ENCODE measurements at places on chromosomes 7 and 10.

DNA sequence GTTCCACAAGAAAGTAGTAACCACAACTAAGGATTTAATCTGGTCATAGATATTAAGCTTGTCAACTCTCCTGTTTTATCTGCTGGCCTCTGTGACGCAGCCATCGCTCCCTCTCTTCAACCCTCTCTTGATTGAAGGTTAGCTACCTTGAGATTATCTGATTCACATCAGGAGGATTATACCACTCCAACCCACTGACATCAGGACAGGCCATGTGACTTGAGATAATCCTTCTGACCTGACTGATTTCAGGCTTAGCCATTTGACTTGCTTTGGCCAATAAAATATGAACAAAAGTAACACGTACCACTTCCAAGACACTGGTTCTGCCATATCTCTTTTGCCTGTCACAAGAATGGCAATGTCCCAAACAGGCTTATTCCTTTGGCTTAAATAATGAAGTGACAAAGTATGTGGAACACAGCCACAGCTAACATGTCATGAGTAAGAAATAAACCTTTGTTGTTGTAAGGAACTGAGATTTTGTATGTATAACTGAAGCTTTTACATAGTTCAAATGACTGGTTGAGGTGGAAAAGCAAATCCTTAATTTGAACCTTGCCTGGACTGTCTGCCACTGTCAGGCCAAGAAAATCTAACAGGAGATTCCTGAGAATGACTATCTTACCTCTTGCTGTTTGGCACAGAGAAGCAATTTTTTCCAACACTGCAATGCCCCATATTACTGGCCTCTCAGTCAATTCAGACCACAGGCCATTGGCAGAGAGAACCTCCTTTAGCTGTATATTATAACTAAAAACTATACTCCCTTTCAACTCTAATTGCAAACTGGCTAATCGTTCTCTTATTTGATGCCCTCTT, 13.9 kb downstream of the ZNF438 start:
- no peaks in the 10 kb centered on the region for H3K27me3 ChIP-seq
- no peak overlapping the region for H3K27ac ChIP-seq
- no peak overlapping the region for H3K4me3 ChIP-seq

GRCh38 chr10:50992356-50992901, 81.9 kb upstream of the PRKG1 start:
- H3K27me3 ChIP-seq = peaks cover 28% of the 10 kb centered on the region
- peak overlapping the region; percentile 87 for H3K27ac ChIP-seq
- peak overlapping the region; percentile 55 for H3K4me3 ChIP-seq
- H3K36me3 ChIP-seq = no peaks in the 10 kb centered on the region
- H3K4me1 ChIP-seq = no peaks in the 10 kb centered on the region

GRCh38 chr7:150988230-150989226, 2.3 kb upstream of the NOS3 start:
- peaks cover 44% of the 10 kb centered on the region for H3K27me3 ChIP-seq
- DNase-seq = no peak
- no peak overlapping the region for H3K4me3 ChIP-seq
- H3K36me3 ChIP-seq = no peaks in the 10 kb centered on the region

GRCh38 chr10:52662256-52662655, 110.3 kb downstream of the MBL2 start:
- no peak overlapping the region for H3K27ac ChIP-seq
- no peak for DNase-seq
- no peak overlapping the region for H3K4me3 ChIP-seq

DNA sequence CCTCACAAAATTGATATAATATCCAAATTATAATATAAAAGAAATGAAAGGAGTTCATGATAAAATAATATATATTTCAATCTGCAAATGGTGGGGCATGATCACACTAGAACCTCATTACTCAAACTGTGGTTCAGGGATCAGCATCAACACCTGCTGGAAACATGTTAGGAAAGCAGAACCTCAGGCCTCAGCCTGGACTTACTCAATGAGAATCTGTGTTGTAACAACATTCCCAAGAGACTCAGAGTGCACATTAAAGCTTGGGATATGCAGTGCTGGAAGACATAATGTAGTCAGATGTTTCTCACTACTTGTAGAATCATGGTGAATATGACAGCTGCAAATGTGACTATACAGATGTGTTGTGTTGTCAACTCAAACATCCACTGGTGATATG, 81.7 kb upstream of the ITPRID1 start:
- H3K36me3 ChIP-seq = no peaks in the 10 kb centered on the region
- no peak overlapping the region for H3K27ac ChIP-seq
- no peaks in the 10 kb centered on the region for H3K27me3 ChIP-seq
- no peak for DNase-seq
- no peaks in the 10 kb centered on the region for H3K4me1 ChIP-seq
- H3K4me3 ChIP-seq = no peak overlapping the region

DNA sequence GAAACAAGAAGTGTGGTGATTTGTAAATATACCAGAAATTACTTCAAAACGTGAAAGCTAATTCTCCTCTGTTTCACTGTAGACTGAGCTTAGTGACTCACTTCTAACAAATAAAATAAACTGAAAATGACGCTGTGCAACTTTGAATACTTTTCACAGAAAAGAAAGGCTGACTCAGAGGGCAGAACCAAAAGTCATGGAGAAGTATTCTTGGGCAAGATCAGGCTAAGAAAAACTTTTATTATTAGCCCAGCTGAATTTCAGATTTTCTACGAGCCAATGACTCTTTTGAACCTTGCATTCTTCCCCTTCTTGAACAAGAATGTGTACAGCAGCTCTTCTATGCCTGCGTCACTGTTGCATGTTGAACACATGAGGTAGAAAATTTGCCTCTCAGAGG, 527.3 kb upstream of the GHITM start:
- H3K27me3 ChIP-seq = no peaks in the 10 kb centered on the region
- H3K4me3 ChIP-seq = no peak overlapping the region
- no peaks in the 10 kb centered on the region for H3K4me1 ChIP-seq
- H3K36me3 ChIP-seq = no peaks in the 10 kb centered on the region
- no peak overlapping the region for H3K27ac ChIP-seq

GRCh38 chr10:69359148-69359547, 57.6 kb downstream of the TACR2 start:
- no peak overlapping the region for H3K4me3 ChIP-seq
- peaks cover 12% of the 10 kb centered on the region for H3K36me3 ChIP-seq
- no peaks in the 10 kb centered on the region for H3K27me3 ChIP-seq
- no peak overlapping the region for H3K27ac ChIP-seq

DNA sequence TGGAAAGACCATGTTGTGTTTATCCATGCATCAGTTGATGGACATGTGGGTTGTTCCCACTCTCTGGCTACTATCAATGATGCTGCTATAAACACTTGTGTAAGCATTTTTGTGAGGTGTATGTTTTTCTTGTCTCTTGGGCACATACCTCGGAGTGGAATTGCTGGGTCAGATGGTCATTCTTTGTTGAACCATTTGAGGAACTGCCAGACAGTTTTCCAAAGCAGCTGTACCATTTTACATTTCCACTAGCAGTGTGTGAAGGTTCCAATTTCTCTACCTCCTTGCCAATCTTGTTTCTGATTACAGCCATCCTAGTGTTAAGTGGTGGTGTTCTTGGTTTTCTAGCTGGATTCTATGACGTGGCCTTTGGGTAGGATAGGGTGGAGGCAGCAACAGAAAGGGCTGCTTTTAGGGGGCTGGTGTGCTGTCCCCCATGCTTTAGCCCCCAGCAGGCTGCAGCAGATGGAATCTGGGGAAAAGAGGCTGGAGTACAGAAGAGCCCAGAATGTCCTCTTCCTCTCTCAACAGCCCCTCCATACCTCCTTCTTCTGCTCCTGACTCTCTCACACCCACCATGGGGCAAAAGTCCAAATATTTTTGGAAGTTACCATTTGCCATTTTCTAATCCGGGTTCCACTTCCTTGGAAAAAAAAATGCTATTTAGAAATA, 352.7 kb downstream of the FRMD4A start:
- peaks cover 12% of the 10 kb centered on the region for H3K36me3 ChIP-seq
- H3K27ac ChIP-seq = peak overlapping the region; percentile 61
- peaks cover 23% of the 10 kb centered on the region for H3K4me1 ChIP-seq
- H3K27me3 ChIP-seq = no peaks in the 10 kb centered on the region
- no peak overlapping the region for H3K4me3 ChIP-seq

- no peak overlapping the region for H3K4me3 ChIP-seq
- H3K4me1 ChIP-seq = peaks cover 9% of the 10 kb centered on the region
- peak overlapping the region; percentile 68 for H3K27ac ChIP-seq
- H3K36me3 ChIP-seq = peaks cover 91% of the 10 kb centered on the region
Observed at GRCh38 chr10:80517416-80518142, 20.1 kb upstream of the SH2D4B start.

DNA sequence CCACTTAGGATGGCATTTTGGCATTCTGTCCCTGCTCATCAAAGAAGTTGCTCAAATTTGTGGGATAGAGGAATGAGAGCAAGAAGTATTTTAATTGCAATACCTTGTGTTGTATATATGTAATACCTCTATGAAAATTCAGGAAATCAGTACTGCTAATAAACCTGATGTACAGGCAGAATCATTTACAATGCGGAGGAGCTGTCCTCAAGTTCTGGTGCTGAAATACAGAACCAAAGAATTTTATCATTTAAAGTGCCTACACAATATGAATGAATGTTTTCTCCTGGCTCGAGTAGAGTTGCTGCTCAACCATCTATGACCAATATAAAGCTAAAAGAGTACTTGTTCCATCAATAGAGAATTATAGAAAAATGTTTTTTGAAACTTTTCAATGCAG, 305.8 kb downstream of the PLXNA4 start:
- H3K36me3 ChIP-seq = no peaks in the 10 kb centered on the region
- H3K27me3 ChIP-seq = no peaks in the 10 kb centered on the region
- H3K27ac ChIP-seq = no peak overlapping the region
- no peak overlapping the region for H3K4me3 ChIP-seq
- DNase-seq = no peak
- H3K4me1 ChIP-seq = no peaks in the 10 kb centered on the region

GRCh38 chr10:85619832-85620231, 746.8 kb downstream of the GRID1 start:
- DNase-seq = no peak
- H3K27me3 ChIP-seq = no peaks in the 10 kb centered on the region
- H3K4me3 ChIP-seq = no peak overlapping the region
- no peaks in the 10 kb centered on the region for H3K36me3 ChIP-seq

GRCh38 chr7:41487229-41487940, 215.5 kb downstream of the INHBA start:
- H3K27me3 ChIP-seq = no peaks in the 10 kb centered on the region
- no peaks in the 10 kb centered on the region for H3K36me3 ChIP-seq
- peak overlapping the region; percentile 49 for H3K27ac ChIP-seq

DNA sequence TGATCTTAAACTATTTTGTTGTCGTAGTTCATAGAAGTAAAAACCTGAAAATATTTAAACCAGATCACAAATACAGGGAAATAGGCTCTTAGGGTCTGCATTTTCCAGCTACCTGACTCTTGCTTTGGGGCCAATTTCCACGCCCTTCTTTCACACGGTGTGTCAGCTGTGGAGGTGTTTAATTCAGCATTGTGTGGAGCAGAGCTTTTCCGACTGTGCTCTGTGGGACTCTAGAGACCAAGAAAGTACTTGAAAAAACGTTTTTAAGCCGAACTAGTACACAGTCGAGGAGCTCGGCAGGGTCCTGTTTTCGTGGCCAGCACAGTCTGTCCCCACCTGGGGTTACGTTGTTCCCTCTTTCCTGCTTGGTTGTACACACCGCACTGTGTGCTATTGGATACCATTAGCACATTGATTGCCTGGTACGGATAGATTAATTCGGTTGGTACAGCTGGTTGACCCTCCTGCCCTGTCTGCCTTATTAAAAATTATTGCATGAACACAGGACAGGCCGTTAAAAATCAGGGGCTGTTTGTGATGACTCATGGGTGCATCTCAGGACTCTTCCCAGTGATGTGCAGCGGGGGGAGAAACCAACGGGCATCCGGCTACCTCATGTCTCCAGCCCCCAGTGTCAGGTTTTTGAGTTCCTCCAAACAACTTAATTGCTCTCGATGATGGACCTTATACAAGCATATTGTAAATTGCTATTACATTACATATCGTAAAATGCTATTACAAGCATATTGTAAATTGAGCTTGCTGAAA, 80.7 kb upstream of the BTBD16 start:
- DNase-seq = no peak
- no peaks in the 10 kb centered on the region for H3K4me1 ChIP-seq

GRCh38 chr7:106947244-106947728, 82.2 kb downstream of the PIK3CG start:
- H3K36me3 ChIP-seq = no peaks in the 10 kb centered on the region
- no peak overlapping the region for H3K27ac ChIP-seq
- H3K4me1 ChIP-seq = no peaks in the 10 kb centered on the region
- H3K27me3 ChIP-seq = no peaks in the 10 kb centered on the region
- no peak overlapping the region for H3K4me3 ChIP-seq

DNA sequence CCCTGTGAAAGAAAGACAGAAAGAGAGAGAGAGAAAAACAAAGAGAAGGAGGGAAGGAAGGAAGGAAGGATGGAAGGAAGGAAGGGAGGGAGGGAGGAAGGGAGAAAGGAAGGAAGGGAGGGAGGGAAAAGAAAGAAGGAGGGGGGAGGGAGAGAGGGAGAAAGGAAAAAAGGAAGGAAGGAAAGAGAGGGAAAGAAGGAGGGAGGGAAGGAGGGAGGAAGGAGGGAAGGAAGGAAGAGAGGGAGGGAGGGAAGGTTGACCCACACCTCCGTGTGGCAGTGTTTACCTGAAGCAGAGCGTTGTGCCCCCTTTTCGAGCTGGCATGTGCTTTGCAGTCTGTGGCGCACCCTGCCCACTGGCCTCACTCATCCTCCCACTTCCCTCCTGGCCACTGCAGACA, 12.3 kb upstream of the MPP7 start:
- no peak overlapping the region for H3K4me3 ChIP-seq
- no peaks in the 10 kb centered on the region for H3K4me1 ChIP-seq
- no peak for DNase-seq
- H3K27ac ChIP-seq = no peak overlapping the region

GRCh38 chr10:69287181-69287580, 8.9 kb downstream of the HK1 start:
- H3K27ac ChIP-seq = no peak overlapping the region
- DNase-seq = no peak
- no peaks in the 10 kb centered on the region for H3K27me3 ChIP-seq
- no peaks in the 10 kb centered on the region for H3K4me1 ChIP-seq
- no peaks in the 10 kb centered on the region for H3K36me3 ChIP-seq

DNA sequence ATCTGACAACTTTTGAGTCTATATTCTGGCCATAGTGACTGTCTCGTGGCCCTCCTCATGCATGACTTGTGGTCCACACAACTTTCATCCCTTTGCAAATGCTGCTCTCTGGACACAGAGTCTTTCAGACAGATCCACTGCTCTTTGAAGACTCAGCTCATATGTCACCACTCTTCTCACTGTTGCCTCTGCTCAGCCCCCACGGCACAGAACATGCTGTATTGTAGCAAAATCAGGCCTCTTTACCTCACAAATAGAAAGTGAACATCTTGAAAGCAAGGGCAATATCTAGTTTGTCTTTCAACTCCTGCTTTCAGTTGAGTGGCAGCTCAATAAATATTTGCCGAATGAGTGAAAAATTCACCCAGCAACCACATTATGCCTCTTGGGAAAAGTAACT, 443.5 kb downstream of the NRG3 start:
- no peaks in the 10 kb centered on the region for H3K4me1 ChIP-seq
- no peak overlapping the region for H3K4me3 ChIP-seq
- no peaks in the 10 kb centered on the region for H3K36me3 ChIP-seq
- H3K27ac ChIP-seq = no peak overlapping the region
- no peaks in the 10 kb centered on the region for H3K27me3 ChIP-seq

GRCh38 chr7:88358526-88358838, 51.8 kb upstream of the STEAP4 start:
- H3K27ac ChIP-seq = no peak overlapping the region

All from tibial nerve (tissue), 4 donors.